ENCODE measurements at places on chromosomes 5 and 9.

- DNase-seq: no peak
Measured at GRCh38 chr9:39587844-39588499, 232.5 kb downstream of the SPATA31A1 start.

- no peak for DNase-seq
Measured at GRCh38 chr5:119220576-119221197, 135.1 kb upstream of the TNFAIP8 start.

- no peak for DNase-seq
Measured at GRCh38 chr5:155768332-155768731, 558.6 kb upstream of the SGCD start.

DNA sequence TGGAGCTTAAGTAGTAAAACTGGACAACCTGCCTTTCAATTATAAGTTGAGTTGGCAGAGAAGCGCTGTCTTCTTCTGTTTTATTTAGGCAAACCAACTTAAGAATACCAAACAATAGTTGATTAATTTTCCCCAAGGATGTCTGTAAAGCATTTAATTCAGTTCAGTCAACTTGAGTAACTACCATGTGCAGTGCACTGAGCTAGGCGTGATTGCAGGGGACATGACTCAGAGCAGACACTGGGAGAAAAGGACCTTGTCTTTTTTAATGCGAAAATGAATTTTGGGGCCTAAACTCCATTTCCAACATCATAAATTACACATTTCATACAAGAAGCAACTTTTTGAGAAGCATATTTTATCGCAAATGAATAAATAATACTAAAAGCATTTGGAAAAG lies 66.3 kb downstream of the FBXL7 start:
- DNase-seq: no peak

DNA sequence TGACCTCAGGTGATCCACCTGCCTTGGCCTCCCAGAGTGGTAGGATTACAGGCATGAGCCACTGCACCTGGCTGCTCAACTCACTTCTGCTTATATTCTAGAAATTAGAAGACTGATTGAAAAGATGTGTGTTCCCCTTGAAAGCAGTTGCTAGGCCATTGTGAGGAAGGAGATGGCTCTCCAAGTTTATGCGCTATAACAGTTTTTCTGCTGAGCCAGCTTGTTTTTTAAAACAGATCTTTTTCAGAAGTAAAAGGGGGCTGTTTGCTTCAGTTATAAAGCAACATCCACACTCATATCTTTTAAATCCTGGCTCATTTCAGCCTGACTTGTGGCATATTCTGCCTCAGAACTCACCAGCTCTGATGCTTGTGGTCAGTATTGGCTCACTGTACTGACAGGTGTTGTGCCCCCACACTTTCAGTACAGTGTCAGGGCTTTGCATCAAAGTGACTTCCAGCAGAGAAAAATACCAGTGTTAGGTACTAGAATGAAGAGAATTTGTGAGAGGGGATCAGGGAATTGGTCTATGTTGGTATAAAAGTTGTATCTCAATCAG lies 49.4 kb downstream of the NUP214 start:
- DNase-seq: no peak

GRCh38 chr5:6632324-6632887 lies 438 bp downstream of the NSUN2 start:
- no peak for DNase-seq

- no peak for DNase-seq
Measured at GRCh38 chr9:94847486-94847885, 121.0 kb downstream of the AOPEP start.

DNA sequence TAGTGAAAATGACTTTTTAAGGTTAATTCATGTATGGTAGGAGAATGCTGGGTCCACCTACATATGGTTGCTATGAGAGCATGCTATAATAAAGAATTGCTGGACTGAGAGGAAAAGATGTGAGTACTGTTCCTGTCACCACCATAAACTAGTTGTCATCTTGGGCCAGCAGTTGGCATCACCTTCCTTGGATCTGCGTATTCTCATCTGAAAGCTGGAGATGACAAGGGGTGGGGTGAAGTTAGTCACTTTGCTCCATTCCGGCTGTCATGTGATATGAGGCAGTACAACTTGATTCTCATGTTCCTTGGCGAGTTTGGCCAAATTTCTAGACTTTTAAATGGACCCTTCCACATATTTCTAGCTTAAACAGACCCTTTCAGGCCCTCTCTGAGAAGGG lies 33.3 kb downstream of the PIP5K1B start:
- no peak for DNase-seq

GRCh38 chr9:95584176-95584575 lies 67.4 kb upstream of the PTCH1 start:
- DNase-seq: no peak

DNA sequence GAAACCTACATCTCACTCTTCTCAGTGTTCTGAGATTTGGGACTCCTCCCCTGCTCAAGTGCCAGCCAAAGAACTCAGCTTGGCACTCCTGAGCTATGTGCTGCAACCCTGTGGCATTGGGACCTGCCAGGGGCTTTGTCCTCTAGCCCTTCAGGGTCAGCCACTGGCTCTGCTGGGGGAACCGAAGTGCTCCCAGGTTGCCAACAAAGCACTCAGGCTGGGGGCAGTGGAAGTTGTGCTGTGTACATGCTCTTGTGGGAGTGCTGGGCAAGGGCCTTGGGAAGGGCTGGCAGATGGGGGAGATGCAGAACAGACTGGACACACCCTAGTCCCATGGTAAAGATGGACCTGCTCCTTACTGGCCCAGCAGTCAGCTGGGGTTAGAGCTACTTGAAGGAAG lies 498.6 kb downstream of the CAAP1 start:
- DNase-seq: no peak

GRCh38 chr5:31502506-31502905 lies 29.4 kb downstream of the DROSHA start:
- DNase-seq: no peak

- no peak for DNase-seq
Measured at GRCh38 chr9:114889802-114890224, 40.6 kb downstream of the TNFSF8 start.

DNA sequence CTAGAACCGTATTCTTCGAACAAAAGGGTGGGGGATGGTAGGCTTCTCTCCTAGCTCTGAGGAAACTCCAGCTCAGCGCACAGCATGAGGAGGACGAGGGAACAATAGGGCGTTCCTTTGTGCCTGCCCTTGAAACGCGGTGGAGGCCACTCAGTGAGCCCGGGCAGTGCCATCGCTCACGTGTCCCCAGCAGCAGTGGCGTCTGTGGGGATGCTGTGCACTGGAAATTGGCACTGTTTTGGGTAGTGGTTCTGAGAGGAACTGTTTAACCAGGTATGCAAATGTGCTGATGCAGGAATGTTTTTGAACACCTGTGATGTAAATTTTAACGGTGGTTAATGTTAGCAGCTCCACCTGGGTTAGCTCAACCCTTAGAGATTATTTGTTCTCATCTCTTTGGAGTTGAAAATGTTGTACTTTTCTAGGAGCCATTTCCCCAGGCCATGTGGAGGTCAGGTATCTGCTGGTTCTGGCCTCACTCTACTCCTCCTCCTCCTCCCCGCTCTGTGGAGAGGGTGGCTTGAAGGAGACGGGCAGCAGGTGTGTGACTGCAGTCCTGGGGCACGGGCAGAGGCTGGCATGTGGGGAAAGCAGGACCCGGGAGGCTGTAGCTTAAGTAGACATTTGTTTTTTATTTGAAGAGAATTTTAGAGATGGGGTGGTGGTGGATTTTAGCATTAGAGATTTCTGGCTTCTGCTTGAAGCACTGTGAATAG lies 48.3 kb downstream of the EHMT1 start:
- no peak for DNase-seq

DNA sequence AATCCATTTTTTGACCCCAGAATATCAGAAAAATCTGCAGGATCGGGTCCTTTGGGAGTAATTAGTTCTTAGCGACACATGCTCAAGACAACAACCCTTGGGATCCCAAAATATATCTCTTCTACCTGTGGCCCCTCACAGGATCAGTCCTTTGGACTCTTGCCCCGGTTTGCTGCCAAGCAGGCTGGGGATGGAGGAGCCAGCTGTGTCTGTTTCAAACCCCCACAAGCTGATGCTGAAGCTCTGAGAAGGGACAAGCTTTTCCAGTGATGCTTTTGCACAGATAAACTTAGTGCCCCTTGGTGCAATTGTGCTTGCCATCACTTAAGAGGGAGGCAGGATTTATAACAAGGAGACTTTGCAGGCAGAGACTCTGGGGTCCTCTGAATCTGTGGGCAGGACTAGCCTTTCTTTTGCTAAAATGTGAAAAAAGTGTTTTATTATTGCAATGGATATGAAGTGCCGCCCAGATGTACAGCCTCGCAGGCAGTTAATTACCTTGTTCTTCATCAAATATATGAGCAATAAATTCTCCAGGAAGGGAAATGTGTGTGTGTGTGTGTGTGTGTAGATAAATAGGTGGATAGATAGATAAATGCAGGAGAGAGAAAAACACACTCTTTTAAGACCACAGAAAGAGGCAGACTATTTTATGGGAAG lies 9.6 kb upstream of the LHX2 start:
- no peak for DNase-seq

DNA sequence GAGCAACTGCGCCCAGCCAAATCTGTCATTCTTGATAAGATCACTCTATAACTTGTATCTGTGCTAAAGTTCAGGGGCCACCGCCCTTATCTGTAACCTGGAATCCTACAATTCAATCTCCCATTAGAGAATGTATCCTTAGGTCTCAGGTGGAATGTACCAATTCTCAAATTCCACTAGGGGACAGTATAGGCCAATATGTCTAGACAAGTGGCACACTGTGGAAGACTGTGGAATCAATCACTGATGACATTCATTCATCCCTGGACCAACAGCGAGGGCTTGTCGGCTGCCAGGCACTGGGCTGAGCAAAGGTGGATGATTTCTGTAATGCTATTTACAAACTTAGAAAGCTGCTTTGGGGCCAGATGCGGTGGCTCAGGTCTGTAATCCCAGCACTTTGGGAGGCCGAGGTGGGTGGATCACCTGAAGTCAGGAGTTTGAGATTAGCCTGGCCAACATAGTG lies 28.7 kb upstream of the MEGF9 start:
- no peak for DNase-seq

DNA sequence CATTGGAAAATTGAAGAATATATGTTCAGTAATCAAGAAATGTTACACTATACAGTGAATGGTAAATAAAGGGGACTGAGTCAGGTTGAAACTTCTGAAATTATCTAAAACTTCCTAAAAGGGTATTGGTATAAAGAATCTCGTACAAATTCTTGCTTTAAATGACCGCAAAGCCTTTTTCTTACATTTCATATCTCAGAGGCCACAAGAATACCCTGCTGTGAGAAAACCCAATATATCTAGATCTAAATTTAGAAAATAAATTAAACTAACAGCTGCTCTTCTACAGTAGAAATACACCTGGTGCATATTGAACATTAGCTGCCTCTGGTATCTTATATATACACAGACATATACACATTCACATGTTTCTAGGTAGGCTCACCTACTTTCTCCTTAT lies 221.7 kb downstream of the PCSK5 start:
- DNase-seq: no peak

DNA sequence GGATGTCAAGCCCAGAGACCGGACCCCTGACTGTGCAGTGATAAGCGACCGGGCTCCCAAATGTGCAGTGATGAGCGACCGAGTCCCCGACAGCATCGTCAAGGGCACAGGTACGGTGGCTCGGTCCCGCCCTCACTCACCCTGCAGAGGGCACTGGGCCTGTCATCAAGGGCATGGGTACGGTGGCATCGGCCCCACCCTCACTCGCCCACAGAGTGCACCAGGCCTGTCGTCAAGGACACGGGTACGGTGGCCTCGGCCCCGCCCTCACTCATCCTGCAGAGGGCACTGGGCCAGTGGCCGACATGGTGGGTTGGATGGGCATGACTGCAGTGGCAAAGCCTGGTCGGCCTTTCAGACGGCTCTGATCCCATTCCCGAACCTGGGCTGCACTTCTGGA lies 9.7 kb upstream of the LRRC14B start:
- no peak for DNase-seq

DNA sequence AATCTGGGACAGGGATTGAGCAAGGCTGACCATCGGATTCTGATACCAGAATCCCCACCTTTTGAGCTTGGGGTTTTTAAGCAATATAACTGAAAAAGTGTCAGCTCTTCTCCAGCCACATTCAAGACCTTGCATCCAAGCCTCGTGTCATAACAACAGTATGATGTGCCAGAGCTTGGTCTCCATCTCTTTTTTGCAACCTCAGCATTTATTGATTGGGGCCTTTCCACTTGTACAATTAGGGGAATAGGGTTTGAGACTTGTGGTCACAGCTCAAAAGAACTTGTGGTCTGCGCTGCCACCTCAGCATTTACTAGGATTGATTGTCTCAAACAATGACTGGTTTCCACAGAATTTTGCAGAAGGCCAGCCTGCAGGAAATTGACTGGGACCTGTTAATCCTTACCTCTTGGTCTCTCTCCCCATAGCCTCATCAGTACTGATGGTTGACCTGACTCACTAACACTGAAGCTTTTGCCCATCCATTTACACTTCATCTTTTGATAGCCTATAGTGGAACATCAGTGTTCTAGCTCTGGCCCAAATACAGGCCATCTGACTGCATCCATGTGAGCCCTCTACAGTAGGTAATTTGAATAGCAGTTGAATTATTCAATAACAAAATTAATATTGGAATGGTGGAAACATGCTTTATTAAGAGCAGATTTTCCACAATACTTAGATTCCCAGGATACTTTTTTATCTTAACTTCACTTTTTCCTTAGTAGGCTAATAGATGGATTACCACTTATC lies 381.6 kb upstream of the PRR16 start:
- no peak for DNase-seq

DNA sequence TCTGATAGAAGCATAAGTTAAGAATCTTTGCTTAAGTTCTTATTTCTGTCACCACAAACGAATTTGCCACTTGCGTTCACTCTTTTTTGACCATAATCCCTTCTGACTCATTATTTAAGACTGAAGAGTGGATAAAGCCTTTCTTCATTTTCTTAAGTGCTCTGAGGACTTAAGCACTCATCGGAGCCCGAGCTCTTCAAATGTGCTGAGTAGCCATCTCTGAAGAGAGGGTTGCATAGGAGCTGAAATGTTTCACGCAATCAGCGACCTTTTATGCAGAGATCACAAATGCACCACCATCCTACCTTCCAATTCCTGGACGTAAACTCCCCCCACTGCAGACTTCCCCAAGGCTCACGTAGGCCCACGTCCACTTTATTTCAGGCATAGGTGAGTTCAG lies 699.2 kb downstream of the IRX1 start:
- no peak for DNase-seq

DNA sequence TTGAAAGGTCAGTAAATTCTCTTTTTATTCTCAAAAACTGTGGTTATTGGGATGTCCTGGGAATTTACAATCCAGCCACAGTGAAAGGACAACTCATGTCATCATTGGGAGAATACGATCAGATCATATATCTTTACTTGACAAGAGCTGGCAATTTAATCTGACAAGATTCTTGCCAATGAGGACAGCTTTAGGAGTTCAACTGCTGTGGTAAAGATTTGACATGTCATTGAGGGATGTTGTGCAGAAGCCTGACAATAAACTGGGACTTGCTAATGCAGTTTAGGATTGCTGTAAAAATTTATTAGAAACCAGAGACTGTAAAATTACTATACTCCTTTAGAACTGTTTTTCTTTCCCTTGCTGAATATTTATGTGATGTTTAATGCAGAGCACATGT lies 1131.0 kb downstream of the MAT2B start:
- DNase-seq: no peak

- no peak for DNase-seq
Measured at GRCh38 chr5:137728048-137728447, 7.8 kb downstream of the KLHL3 start.

GRCh38 chr5:93723005-93723404 lies 18.4 kb downstream of the POU5F2 start:
- no peak for DNase-seq

GRCh38 chr9:137205126-137206069 lies at the start of the genes NDOR1 and TMEM203:
TSS of gene NDOR1 (plus strand) at chr9:137205700. CDS start at chr9:137205778, 78 bp downstream.
TSS of gene TMEM203 (minus strand) at chr9:137205648. CDS start at chr9:137205414, 234 bp downstream.
- DNase-seq: peak; percentile 82

GRCh38 chr9:6965566-6965965 lies 207.8 kb downstream of the KDM4C start:
- no peak for DNase-seq
